ENCODE measurements at places on chromosomes 2 and 18.

- no peak for DNase-seq
Measured at GRCh38 chr2:25899404-25899970, 21.2 kb upstream of the ASXL2 start.

GRCh38 chr2:79876430-79876829, 363.6 kb downstream of the CTNNA2 start:
- DNase-seq = no peak

- DNase-seq = peak; percentile 15
Measured at GRCh38 chr18:76658627-76659026, 163.6 kb upstream of the ZNF516 start.

GRCh38 chr18:48994044-48994651, 43.4 kb upstream of the SMAD7 start:
- no peak for DNase-seq

- no peak for DNase-seq
Measured at GRCh38 chr2:34379586-34379985, 780.5 kb upstream of the FAM98A start.

DNA sequence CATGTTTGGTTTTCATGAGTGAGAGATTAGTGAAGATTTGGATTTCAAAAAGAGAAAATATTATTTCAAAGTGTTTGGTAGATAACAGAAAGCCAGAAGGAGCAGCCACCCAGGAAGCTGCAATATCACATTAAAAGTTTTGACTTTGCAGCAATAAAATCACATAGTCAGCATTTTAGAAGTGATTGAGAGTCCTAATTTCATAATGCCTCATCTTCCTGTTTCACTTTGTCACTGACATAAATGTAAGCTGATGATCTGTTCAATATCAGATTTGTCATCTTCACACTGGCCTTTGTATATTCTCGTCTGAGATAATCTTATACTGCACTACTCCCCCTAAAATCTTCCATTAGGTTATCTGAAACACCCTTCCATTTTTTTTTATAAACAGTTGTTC, 690.5 kb downstream of the ADCYAP1 start:
- DNase-seq = no peak

GRCh38 chr2:216849987-216850386, 9.9 kb downstream of the TNP1 start:
- DNase-seq = peak; percentile 9

DNA sequence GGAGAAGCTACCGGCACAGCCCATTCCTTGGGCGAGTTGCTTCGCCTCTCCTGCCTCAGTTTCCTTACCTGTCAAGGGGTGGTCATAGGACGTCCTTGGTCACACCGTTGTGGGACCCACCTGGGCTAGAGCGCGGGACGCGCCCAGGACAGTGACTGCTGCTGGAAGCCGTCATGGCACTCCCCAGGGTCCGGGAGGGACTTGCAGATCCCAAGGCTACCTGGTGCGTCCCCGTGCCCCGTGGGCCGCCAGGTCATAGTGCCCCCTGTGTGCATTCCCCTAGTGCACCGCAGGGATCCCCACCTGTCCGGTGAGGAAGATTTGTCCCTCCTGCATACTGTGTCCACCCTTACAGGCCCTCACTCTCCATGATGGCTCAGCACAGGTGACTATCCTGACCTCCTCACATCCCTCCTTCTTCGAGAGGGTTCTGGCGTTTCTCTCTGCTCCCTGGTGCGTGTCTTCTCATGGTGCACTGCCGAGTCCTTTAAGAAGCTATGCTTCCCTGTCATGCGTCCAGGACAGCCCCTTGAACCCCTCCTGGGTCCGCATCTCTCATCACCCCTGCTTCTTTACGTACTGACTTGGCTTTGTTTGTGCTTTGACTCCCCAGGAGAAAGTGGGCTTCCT, 886 bp upstream of the STK25 start:
- DNase-seq = no peak

GRCh38 chr2:170282851-170283250, 104.9 kb downstream of the MYO3B start:
- DNase-seq = no peak

DNA sequence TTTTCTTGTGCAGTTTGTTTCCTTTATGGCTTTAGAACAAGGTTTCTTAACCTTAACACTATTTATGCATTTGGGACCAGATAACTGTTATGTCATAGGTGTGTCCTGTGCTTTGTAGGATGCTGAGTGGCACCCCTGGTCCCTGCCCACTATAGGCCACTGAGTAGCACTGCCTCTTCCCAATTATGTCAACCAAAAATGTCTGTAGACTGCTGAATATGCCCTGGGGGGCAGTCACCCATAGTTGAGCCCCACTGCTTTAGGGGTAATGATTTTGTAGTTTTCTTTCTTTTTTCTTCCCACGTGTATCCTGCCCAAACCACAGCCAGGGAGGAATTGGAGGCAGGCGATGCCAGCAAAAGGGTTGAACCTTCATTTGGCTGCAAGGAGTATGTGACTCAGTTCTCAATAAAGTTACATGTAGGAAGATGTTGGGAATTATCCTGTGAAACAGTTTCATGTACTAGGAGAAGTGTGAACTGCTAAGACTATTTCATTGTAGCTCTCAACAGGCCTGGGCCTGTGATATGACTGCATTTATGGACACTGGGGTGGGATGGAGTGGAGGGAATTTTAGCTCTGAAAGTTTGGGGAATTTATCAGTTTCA, 65.7 kb downstream of the FMNL2 start:
- no peak for DNase-seq

- no peak for DNase-seq
Measured at GRCh38 chr2:131044075-131044756, 49.0 kb downstream of the FAM168B start.

DNA sequence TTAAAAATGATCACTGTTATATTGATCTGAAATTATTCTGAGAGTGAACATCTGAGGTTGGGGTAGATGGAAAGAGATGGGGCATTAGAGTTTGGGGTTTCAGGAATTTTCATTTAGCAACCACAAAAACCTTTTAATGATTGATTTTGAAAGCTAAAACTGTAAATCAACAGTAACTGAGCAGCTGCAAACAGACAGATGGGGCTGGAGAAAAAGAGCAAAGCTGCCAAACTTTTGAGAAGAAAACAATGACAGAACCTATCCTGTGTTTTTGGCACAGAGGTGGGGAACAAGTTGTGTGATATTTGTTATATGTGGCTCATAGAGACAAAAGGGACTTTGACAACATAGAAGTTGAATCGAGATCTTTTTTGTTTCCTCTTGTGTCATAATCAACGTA, 415.8 kb upstream of the DSEL start:
- DNase-seq = no peak

DNA sequence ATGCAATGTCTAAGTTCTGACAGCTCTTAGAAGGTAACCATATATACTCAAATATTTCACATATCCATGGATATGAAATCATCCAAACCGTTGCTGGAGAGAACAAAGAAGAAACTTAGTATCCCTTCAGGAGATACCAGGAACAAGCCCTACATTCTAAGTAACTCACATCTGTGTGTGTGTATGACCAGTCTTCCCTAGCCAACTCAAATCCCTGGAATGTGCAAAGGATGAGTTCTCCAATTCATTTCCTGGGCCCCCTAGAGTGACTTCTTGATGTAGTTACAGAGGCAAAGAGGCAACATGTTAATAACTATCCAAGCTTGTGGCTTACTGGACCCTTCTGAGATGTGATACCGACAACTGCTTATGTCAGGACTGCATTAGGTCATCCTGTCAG, 20.1 kb downstream of the TPGS2 start:
- no peak for DNase-seq

- DNase-seq = no peak
Measured at GRCh38 chr2:203756161-203756560, 49.7 kb downstream of the CD28 start.

- peak; percentile 26 for DNase-seq
Measured at GRCh38 chr2:190679813-190680591, 31.1 kb downstream of the NAB1 start.

DNA sequence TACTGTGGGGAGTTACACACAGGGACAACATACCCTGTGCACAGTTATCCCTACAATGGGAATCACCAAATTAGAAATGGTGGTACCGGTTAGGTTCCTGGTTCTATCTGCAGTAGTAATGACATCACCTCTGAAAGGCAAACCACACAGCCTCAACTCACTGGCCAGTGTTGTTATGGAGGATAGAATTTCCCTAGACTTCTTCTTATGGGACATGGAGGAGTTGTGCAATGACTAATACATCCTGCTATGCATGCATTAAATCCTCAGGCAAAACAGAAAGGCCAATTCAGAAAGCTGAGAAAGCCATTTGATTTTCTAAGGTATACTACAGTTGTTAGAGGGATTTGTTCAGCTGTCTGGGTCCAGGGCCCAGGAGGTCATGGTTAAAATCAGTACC, 439.3 kb downstream of the TMX3 start:
- no peak for DNase-seq

DNA sequence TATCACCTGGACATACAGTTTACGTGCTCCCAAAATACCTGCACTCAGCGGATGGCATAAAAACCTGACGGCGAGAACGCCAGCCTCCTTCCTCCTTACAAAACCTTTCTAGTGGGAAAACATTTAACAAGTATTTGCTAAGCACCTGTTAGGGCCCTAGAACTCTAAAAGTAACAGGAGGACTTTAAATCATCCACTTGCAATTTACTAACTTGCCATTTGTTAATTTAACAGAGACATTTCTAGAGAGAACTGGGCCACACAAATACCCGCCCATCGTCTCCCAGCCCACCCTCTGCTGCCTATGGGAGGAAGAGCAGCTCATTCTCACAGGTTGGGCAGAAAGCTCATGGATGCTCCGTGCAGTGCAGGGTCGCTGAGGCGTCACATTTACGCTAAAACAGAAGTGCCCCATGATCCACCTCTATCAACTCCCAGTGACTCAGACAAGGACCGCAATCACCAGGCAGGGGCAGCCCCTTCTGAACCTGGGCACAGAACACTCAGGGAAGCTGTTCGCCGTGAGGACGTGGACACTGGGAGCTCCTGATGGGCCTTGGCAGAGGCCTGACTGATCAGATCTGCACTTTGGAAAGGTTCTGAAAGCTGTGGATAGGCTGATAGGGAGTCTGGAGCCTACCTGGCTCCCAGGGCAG, 106.9 kb downstream of the HDAC4 start:
- peak; percentile 48 for DNase-seq

DNA sequence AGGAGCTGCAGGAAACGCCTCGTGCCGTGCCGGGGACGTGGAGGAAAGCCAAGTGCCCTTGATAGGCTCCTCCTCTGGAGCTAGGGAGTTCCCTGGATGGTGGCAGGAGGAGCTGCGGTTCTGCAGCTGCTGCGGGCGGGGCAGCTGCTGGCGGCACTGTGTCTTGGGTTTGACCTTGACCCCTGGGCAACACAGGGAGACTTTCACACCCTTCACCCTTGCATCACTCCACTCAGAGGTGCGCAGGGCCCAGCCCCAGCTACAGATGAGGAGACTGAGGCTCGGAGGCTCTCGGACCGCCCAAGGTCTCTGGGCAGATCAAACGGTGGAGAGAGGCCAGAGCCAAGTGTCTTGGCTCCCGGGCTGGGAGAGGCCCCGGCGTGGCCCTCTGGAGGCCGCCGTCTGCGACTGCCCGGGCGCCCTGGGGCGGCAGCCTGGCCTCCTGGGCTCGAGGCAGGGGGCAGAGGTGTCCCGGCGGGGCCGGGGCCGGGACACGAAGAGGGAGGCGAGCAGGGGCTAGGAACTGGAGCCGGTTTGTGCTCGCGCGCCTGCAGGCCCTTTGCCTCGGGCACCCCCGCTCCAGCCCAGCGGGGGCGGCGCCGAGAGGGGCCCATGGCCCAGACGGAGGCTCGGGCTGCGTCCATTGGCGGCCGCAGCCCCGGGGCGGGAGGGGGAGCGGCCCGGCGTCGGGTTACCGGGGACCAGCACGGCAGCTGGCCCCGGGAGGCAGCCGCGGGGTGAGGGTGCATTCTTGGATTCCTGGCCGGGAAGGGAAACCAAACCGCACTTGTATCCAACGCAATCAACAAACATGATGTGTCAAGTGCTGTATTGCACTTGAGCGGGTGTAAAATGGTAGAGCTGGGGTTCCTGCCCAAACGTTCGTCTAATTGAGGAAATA, 129.6 kb upstream of the SLC1A4 start:
- DNase-seq = no peak

DNA sequence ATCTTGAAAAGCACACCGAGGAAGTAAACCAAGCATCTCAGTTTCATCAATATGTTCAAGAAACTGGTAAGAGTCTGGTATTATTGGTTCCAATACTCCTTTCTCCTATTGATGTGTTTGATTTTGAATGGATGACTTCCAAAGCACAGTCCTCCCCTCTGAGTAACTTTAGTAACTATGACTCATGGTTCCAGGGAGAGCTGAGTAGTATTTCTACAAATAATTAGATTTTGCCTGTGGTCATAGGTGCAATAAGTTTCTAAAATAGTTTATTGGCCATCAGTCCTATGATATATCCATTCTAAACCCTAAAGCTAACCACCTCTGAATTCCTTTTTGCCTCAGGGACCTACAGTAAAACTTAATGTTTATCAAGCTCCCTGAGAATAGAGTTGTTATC, 352.4 kb downstream of the XIRP2 start:
- no peak for DNase-seq

DNA sequence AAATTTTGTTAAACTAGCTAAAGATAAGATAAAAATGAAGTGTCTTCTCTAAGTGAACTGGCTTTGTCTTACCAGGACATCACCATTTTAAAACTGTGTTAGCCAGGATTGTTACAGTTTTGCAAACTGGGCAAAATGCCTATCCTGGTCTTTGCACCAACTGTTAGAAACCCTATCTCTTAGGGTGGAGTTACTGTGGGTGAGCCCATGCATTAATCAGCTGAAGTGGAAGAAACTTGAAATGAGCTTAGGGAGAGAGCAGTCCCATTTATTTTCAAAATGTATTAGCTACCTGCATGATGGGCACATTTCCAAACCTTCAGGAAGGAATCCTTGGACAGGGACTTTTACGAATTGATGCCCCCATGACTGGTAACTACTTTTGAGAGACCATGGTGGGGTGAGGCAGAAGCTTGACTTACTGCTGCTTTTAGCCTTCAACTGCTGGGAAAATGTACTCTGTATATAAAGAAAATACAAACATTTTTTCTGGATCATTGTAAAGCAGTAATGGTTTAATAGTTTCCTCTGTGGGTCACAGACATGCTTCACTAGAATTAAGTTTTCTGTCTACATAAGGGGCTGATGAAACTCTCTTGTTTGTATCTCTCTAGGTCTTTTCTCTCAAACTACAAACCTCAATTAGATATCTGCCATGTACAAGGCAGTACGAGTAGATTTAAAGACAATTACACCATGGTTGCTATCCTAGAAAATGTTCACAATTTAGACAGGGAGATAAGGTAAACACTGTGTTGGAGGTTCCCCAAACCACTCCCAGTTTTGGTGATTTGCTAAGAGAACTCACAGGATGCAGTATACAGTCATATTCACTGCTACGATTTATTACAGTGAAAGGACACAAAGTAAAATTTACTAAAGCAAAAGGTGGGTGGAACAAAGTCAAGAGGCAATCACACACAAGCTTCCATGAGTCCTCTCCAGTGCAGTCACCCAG, 321.4 kb upstream of the MMADHC start:
- DNase-seq = no peak

DNA sequence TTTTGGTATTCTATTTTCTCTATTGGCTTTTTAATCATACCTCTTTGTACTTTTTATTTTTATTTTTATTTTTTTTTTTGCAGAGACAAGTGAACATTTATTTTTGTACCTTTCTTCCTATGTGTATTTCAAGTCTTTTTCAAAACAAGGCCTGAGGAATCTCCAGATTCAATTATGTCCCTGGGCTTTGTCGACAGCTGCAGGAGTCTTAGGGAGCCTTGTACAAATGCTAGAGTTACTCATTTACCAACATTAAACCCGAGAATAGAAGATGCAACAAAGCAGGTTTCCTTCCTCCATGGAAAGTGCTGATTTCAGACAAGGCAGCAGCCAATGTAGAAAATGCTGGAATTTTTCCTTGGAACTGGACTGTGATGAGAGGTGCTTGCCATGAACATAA, 242.8 kb downstream of the TNS1 start:
- DNase-seq = no peak

Measured in stimulated activated CD4-positive, alpha-beta T cell treated with anti-CD3 and anti-CD28 coated beads, Interleukin-12 subunit alpha, Interleukin-12 subunit beta, amount 100 ng/mL, for 24 hours (primary cell).